ENCODE measurements at places on chromosomes 11 and 22.

- DNase-seq = peak; percentile 33
Measured at GRCh38 chr22:36540867-36541642, 12.1 kb upstream of the EIF3D start.

DNA sequence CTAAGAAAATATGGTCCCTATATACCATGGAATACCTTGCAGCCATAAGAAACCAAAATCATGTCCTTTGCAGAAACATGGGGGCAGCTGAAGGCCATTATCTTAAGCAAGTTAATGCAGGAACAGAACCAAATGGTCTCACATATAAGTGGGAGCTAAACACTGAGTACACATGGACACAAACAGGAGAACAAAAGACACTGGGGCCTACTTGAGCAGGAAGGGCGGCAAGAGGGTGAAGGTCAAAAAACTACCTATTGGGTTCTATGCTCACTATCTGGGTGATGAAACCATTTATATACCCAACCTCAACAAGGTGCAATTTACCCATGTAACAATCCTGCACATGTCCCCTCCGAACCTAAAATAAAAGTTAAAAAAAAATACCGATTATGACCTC lies 22.5 kb downstream of the GAS2 start:
- DNase-seq = no peak

DNA sequence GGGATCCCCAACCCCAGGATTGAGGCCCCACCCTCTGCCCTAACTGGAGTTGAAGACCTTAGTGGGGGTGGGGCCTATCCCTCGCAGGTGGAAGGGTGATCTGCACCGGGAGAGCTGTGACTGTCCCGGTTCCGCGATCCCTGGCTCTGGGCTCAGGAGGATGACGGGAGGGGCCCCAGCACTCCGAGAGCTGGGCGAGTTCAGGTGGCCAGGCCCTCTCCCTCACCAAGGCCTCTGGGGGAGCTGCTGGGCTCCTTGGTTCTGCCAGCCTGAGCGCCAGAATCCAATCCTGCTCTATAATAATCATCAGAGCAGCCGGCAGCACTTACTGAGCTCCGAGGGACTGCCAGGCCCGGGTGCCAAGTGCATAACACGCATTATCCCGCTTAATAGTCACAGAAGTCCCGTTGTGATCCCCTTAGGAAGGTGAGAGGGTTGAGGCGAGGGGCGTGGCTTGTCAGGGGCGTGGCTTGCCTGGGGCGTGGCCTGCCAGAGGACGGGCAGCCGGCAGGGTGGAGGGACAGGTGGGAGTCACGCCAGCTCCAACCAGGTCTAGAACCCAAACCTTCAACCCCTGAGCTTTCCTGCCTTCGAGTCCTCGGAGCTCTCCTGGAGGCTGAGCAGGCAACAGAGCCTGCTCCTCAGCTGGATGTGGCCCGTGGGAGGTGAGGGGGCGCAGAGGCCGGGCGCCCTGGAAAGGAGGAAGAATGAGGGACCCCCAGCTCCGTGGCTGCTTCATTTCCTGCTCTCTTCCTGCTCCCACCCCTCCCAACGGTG lies 7.3 kb upstream of the SYT7 start:
- no peak for DNase-seq

DNA sequence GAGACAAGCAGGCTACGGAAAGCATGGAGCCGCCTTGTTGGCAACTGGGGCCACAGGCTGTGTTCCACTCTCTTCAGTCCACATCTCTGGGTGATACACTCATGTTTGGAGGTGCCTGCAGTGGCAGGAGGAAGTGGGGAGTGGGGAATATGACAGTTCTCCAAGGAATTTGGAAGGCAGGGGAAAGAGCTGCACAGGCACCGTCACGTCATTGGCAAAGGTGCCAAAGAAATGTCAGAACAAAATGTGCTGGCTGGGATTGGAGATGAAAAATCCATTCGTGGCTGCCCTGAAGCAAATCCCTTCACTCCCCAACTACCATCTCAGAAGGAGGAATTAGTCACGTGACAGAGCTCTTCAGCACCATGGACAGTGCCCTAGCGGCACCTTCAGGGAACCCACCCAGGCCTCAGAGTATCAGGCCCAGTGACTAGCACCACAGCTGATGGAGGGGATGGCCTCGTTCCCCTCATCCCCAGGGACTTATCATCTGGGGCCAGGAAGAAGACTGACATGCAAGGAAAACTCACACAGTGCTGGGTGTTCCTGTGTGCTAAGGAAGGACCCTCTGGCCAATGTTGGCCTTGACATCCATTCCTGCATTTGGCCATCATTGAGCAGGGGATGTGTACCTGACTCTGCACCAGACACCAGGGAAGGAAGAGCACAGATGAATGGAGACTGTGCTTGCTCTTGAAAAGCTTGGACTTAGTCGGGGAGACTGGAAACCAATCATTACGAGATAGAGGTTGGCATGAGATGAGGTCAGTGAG lies 48.5 kb upstream of the PRDM11 start:
- DNase-seq = peak; percentile 81

DNA sequence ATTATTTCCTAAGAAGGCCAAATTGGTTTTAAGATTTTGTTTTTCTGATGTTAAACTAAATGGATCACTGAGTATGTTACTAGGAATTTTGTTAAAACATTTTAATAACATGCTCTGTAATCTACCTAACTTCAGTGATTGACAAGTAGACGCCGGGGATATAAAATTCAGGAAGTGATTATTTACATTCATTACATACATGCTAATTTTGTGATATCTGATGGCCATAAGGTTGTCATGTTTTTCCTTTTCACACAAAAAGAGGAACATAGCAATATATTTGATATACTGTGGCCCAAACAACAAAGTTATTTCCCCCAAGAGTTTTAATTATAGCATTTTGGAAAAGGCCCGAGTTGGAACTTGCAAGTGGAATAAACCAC lies 12.1 kb downstream of the SCUBE1 start:
- no peak for DNase-seq

DNA sequence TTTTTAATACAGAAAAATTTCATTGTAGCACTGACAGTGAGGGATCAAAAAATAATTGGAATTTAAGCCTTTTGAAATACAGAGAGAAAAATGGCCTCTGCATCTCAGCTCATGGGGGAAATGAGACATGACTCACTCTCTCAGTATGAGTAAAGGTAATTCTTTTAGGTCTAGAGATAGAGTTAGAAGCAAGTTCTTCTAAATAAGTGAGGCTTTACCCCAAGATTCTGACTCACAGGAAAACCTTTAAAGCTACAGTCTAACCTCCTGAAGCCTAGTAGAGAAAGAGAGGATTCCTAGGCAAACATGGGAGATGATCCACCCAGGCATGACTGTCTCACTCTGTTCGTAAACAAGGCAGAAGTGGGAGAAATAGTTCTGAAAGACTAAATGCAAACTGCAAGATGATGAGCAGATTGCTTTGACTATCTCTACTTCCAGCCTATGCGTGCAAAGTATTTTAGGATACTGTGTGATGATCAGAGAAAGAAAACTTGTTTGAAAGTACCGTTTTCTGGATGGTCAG lies 1003.3 kb upstream of the CCDC90B start:
- DNase-seq = no peak

DNA sequence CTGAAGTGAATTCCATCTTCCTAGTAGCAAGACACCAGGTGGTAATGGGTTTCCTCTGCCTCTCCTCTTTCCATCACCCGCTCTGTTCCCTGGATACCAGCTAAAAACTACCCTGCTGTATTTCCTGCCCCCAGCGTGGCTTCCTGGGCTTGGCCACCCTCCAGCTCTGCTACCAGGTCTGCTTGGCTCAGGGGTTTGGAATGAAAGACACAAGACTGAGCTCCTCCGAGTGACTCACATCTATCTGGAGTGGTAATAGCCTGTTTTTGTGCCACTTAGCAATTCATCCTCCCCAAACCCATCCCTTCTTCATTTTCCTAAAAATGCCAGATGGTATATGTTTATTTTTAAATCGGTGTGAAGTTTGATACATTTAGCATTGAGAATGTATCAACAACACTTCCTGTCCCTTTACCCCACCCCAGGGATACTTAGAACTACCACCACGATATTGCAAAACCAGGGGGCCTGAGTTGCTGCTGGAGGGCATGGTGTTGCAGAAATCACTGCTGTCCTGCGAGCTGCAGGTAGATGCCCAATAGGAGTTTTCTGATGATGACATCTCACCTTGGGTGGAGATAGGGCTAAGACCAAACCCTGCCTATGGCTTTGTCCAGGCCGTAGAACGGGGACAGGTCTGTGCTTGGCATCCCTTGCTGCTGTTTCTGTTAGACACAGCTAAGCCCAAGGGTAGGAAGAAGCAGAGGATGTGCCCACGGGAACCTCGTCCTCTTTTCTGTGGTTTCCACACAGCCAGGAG lies 7.5 kb upstream of the MICAL3 start:
- DNase-seq = no peak

DNA sequence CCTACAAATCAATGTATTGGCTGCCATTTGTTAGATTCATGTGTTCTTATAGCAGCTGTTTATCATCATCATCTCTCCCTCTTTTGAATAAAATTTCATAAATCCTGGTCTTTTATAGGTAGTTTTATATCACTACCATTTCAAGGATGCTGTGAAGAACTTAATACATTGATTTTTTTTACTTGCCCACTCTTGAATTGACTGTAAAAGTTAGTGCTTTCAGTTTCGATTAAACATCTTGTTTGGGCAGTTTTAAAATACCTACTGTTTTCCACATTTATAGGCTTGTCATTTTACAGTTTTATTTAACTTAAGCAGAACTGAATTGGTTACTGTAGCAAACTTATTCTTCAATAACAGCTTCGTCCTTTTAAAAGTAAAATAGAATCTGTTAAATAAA lies 59.5 kb downstream of the TTC17 start:
- no peak for DNase-seq

GRCh38 chr22:47069270-47069669 lies 306.8 kb downstream of the TBC1D22A start:
- no peak for DNase-seq

- DNase-seq = no peak
Measured at GRCh38 chr11:94526645-94527438, 14.6 kb downstream of the C11orf97 start.

- DNase-seq = no peak
Measured at GRCh38 chr11:95443386-95443785, 212.4 kb upstream of the SESN3 start.
